Tibial nerve (tissue), 4 donors: ENCODE measurements at places on chromosomes 13 and 19.

- H3K4me1 ChIP-seq, result no peaks in the 10 kb centered on the region
- no peaks in the 10 kb centered on the region for H3K36me3 ChIP-seq
- H3K27me3 ChIP-seq, result no peaks in the 10 kb centered on the region
- no peak for DNase-seq
- H3K4me3 ChIP-seq, result no peak overlapping the region
Measured at GRCh38 chr19:28640506-28640905, 572.4 kb downstream of the UQCRFS1 start.

- H3K4me1 ChIP-seq, result no peaks in the 10 kb centered on the region
- H3K27ac ChIP-seq, result no peak overlapping the region
- H3K4me3 ChIP-seq, result no peak overlapping the region
- H3K27me3 ChIP-seq, result no peaks in the 10 kb centered on the region
- H3K36me3 ChIP-seq, result no peaks in the 10 kb centered on the region
Measured at GRCh38 chr13:91085127-91085526, 262.4 kb upstream of the MIR17HG start.

DNA sequence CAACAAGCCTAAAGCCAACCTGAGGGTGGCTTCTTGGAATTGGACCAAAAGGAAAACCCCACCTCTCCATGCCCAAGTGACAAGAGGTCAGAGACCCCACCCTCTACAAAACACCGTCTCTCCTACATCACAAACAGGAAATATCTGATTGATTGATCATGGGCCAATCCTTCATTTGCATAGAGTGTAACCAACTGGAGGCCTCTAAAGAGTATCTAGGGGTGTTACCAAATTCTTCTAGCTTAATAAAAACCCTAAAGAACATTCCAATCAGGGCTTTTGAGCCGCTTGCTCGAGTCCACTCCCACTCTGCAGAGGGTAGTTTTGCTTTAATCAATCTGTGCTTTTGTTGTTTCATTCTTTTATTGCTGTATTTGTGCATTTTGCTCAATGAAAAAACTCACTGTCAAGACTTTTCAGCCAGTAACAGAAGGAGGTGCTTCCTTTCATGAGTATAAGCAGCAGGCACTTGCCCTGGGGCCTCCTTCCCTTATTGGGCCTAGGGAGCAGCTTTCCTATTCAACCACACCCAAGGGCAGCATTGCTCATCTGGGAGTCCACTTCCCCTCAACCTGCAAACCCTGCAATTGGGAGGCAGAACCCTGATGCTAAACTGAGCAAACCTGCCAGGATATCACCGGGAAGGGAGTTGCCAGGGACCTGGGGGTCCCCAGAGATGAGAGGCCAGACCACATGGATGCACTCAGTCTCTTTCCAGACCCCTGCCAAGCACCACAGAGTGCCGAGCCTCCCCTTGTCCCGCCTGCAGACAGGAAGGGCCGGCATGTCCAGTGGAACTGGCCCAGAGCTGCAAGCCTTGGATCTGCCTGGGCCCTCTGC lies 154.3 kb upstream of the VSTM2B start:
- H3K4me3 ChIP-seq, result no peak overlapping the region
- DNase-seq, result no peak
- no peaks in the 10 kb centered on the region for H3K4me1 ChIP-seq
- H3K36me3 ChIP-seq, result no peaks in the 10 kb centered on the region
- no peaks in the 10 kb centered on the region for H3K27me3 ChIP-seq
- no peak overlapping the region for H3K27ac ChIP-seq

DNA sequence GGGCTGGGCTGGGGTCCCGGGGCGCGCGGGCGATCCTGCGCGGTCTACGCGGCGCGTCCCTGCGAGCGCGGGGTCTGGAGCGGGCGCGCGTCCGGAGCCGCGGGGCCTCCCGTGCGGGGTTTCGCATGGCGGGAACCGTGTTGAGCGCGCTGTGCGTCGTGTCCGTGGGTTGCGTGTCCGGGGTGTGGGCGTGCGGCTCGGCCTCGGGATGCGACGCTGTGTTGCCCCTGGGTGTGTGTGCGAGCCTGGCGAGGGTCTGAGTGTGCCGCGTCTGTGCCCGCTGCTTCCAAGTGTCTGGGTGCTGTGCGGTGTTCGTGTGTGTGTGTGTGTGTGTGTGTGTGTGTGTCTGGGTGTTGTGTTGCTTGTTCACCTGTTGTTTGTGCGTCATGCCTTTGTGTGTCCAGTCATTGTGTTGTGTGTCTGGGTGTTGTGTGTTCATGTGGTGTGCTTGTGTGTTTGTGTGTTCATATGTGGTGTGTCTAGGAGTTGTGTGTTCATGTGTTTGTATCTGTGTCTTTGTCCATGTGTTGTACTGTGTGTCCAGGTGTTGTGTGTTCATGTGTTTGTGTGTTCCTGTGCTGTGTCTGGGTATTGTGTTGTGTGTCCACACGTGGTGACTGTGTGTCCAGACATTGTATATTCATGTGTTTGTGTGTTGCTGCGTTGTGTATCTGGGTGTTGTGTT lies 552 bp downstream of the PLK5 start:
- peak overlapping the region; percentile 43 for H3K4me3 ChIP-seq
- H3K4me1 ChIP-seq, result no peaks in the 10 kb centered on the region
- DNase-seq, result no peak
- no peaks in the 10 kb centered on the region for H3K27me3 ChIP-seq
- no peak overlapping the region for H3K27ac ChIP-seq

DNA sequence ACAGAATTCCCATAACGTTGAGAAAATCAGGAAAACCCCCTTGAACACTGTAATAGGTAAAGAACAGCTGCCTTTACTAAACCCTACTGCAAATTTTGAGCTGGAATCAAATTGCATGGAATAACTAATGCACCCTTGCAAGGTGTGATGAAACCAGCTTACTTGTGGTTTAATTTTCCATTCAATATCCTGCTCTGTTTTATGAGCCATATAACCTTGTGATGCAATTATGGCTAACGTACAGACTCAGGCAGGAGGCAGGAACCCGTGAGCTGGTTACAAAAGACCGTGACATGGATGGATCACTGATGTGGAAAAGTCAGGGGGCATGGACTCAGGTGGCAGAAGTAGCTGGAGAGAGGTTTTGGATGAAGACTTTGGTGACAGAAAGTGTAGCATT lies 438.6 kb downstream of the COG6 start:
- no peaks in the 10 kb centered on the region for H3K27me3 ChIP-seq
- no peak for DNase-seq
- no peaks in the 10 kb centered on the region for H3K4me1 ChIP-seq
- H3K36me3 ChIP-seq, result no peaks in the 10 kb centered on the region

GRCh38 chr19:892243-892893 lies 619 bp downstream of the MED16 start:
- no peaks in the 10 kb centered on the region for H3K27me3 ChIP-seq
- H3K4me1 ChIP-seq, result peaks cover 15% of the 10 kb centered on the region
- peak overlapping the region; percentile 90 for H3K4me3 ChIP-seq
- DNase-seq, result no peak
- peak overlapping the region; percentile 91 for H3K27ac ChIP-seq

DNA sequence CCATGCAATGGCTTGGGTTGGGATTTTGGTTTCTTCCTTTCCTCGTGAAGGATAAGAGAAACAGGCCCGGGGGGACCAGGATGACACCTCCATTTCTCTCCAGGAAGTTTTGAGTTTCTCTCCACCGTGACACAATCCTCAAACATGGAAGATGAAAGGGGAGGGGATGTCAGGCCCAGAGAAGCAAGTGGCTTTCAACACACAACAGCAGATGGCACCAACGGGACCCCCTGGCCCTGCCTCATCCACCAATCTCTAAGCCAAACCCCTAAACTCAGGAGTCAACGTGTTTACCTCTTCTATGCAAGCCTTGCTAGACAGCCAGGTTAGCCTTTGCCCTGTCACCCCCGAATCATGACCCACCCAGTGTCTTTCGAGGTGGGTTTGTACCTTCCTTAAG lies 24.1 kb downstream of the SPC24 start:
- no peak overlapping the region for H3K4me3 ChIP-seq
- no peak for DNase-seq
- H3K4me1 ChIP-seq, result no peaks in the 10 kb centered on the region
- H3K36me3 ChIP-seq, result peaks cover 72% of the 10 kb centered on the region
- H3K27ac ChIP-seq, result no peak overlapping the region

GRCh38 chr19:31821346-31821745 lies 472.1 kb upstream of the TSHZ3 start:
- no peak for DNase-seq
- H3K4me3 ChIP-seq, result no peak overlapping the region
- H3K36me3 ChIP-seq, result no peaks in the 10 kb centered on the region
- no peaks in the 10 kb centered on the region for H3K4me1 ChIP-seq
- H3K27me3 ChIP-seq, result no peaks in the 10 kb centered on the region

DNA sequence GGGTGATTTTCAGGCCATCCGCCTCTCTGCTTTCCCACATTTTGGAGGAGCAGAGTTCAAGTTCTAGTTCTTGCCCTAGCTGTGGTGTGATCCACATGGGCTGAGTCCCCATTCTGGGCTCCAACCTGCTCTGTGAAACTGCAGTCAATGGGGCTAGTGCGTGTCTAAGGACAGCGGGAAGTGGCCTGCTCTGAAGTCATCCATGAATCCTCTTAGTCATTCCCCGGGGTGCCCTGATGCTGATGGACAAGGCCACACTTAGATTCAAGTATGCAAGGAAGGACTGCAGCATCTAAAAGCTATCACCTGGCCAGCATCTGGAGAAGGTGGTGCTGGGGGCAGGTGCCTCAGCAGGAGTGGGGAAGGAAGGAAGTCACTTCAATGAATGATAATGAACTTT lies 94.6 kb downstream of the TSHZ3 start:
- no peak overlapping the region for H3K4me3 ChIP-seq
- H3K4me1 ChIP-seq, result no peaks in the 10 kb centered on the region
- H3K27me3 ChIP-seq, result no peaks in the 10 kb centered on the region
- no peaks in the 10 kb centered on the region for H3K36me3 ChIP-seq

GRCh38 chr19:48403606-48404005 lies 10.1 kb downstream of the GRIN2D start:
- no peaks in the 10 kb centered on the region for H3K36me3 ChIP-seq
- H3K27me3 ChIP-seq, result no peaks in the 10 kb centered on the region
- no peak overlapping the region for H3K4me3 ChIP-seq
- no peak for DNase-seq
- no peak overlapping the region for H3K27ac ChIP-seq

- H3K36me3 ChIP-seq, result no peaks in the 10 kb centered on the region
- H3K27me3 ChIP-seq, result no peaks in the 10 kb centered on the region
- H3K4me1 ChIP-seq, result no peaks in the 10 kb centered on the region
- H3K4me3 ChIP-seq, result no peak overlapping the region
- H3K27ac ChIP-seq, result no peak overlapping the region
Measured at GRCh38 chr13:32445461-32445860, 17.5 kb upstream of the N4BP2L1 start.

DNA sequence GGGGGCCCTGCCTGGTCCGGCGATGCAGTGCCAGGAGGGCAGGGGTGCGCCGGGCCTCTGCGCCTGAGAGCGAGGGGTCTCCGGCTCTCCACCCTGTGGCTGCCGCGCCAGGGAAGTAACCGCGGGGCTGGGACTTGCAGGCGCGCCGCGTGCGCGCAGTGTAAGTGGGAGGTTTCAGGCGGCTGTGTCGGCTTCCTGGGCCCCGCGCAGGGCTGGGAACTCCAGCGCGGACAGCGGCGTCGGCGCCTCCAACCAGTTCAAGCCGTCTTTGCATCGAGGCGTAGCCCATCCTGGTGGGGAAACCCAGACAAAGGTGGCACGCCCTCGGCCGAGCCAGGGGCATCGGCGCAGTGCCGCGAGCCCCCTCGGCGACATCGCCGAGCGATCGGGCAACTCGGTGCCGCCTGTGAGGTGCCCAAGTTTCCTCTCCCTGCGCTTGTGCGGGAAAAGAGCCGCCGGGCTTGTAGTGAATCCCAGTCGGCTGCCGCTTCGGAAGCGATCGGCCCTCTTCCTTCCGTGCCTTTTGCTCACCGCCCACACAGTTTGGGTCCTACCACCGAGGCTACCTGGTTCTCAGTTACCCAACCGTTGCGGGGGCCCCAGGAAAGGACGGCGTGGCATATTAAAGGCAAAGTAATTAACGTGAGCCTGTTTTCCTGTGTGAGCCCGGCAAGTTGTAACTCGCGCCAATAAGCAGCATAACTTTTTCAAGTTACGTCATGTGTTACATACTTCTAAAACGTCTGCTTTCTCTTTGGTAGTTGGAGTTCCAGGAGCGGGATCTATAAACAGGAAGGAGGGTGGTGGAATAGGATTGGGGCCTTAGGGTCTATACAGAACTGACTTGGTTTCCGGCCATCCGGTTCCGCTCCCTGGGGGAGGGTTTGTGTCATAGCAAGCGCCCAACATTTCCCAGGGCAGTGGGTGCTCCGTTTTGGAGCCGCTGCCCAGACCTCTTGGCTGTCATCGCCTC lies 1.2 kb downstream of the LRCH1 start:
- H3K27me3 ChIP-seq, result no peaks in the 10 kb centered on the region
- H3K27ac ChIP-seq, result peak overlapping the region; percentile 92

DNA sequence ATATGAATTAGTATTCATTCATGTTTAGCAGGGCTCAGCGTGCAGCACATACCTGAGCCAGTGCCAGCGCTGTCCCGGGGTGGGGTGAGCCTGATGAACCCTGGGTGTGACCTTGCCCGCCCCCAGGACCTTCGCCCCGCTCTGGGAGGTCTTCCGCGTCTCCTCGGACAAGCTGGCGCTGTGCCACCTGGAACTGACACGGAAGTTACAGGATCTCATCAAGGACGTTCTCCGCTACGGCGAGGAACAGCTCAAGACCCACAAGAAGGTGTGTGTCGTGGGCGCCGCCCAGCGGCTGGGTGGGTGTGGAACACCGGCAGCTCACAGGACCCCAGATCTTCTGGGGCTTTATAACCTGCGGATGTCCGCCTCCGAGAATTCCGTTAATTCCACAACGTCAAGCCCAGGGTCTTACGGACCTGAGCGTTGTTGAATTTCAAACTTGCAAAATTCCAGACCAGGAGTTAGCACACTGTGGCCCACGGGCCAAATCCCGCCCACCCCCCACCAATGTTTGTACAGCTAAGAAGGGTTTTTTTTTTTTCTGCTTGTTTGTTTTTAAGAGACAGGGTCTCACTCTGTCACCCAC lies 15.4 kb downstream of the FCHO1 start:
- H3K27ac ChIP-seq, result peak overlapping the region; percentile 34
- H3K4me1 ChIP-seq, result no peaks in the 10 kb centered on the region
- H3K4me3 ChIP-seq, result no peak overlapping the region
- no peaks in the 10 kb centered on the region for H3K36me3 ChIP-seq

GRCh38 chr19:55901369-55902079 lies 30.6 kb downstream of the NLRP13 start:
- DNase-seq, result no peak
- H3K36me3 ChIP-seq, result no peaks in the 10 kb centered on the region
- H3K4me3 ChIP-seq, result no peak overlapping the region
- no peaks in the 10 kb centered on the region for H3K27me3 ChIP-seq
- no peaks in the 10 kb centered on the region for H3K4me1 ChIP-seq
- H3K27ac ChIP-seq, result no peak overlapping the region

- DNase-seq, result no peak
- no peaks in the 10 kb centered on the region for H3K36me3 ChIP-seq
- no peaks in the 10 kb centered on the region for H3K4me1 ChIP-seq
- H3K27me3 ChIP-seq, result no peaks in the 10 kb centered on the region
- no peak overlapping the region for H3K4me3 ChIP-seq
- no peak overlapping the region for H3K27ac ChIP-seq
Measured at GRCh38 chr13:62846302-62846701, 1430.7 kb upstream of the PCDH20 start.

GRCh38 chr19:39641773-39642172 lies 13.9 kb upstream of the LGALS16 start:
- no peak overlapping the region for H3K4me3 ChIP-seq
- no peak overlapping the region for H3K27ac ChIP-seq
- DNase-seq, result no peak
- H3K36me3 ChIP-seq, result no peaks in the 10 kb centered on the region
- no peaks in the 10 kb centered on the region for H3K27me3 ChIP-seq
